ENCODE measurements at places on chromosomes 11 and 22.

DNA sequence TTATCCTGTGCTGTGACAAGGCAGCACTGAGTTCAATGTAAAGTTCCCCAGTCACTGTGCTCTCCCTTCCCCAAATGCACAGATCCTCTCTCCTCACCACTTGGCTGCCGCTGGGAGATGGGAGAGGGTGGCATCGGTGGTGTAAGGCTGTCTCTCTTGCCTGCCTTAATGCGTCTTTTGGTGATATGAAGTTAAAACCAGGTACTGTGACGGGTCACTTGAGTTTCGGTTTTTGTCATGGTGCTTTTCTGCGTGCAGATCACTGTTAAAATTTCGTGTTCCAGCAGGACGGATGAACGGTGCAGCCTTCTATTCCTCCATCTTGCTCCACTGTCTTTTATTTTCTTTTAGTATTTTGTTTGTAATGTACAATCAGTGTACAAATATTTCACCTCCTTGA lies 18.6 kb downstream of the GLB1L2 start:
- DNase-seq: no peak

DNA sequence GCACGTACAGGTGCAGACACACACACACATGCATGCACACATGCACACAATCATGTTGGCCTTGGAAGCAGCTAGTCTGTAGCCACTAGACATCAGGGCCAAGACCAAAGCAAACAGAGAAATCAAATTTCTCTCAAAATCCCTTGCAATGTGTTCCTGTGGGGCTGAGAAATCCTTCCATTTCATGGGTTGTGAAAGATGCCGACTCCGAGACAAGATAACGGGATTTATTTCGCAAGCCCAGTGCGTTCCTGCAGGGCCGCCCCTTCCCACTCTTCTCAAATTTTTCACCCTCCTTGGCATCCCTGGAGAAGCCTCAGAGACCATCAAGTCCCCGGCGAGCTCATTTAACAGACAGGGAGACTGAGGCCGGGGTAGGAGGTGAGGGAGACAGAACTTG lies 366.7 kb downstream of the MN1 start:
- no peak for DNase-seq

DNA sequence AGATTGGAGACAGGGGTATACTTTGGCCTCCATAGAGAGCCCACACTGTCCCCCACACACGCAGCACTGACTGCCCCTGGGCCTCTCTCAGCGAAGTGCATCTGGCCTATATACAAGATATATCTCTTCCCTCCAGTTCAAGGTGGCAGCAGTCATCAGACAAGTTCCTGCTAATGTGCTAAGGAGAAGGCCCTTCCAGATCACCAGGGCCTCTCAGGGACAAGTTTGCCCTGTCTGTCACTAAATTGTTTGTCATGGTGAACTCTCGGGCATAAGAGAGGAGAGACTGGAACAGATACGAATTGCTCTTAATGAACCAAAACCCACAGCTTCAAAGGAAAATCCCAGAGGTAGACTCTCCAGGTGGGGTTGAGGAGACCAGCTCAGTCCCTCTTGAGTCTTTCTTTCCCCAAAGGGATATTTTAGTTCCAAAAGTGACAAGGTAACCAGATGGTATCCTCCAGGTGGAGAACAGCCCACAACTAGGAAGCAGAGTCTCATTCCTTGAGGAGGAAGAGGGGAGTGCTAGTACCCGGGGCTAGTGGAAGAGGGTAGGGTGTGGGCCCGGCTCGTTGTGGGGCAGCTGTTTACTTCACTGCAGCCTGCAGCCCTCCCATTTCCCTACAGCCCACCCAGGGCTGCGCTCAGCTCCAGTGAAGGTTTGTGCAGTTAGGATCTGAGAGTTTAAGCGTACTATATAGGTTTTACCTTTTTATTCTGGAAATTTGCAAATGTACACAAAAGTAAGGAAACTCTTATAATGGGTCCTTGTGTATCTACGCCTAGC lies 2.2 kb upstream of the SLC35C1 start:
- DNase-seq: no peak

GRCh38 chr11:112222303-112222702 lies 3.9 kb upstream of the PTS start:
- no peak for DNase-seq

DNA sequence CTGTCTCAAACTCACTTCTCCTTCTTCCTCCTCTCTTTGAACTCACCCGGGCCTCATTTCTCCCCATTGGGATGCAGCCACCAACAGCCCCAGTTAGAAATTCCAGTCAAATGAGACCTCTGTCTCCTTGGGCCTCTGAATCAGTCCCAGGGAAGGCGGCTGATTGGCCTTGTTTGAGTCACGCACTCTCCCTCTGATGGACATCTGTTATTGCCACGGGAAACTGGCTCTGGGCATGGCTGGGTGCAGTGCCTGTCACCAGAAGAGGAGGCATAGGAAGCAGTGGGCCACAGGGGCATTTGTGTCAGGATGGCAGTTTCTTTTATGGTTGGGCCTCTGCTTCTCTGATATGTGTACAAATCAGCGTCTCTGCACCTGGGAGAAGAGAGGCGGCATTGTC lies 9.6 kb upstream of the WNT11 start:
- DNase-seq: peak; percentile 84

DNA sequence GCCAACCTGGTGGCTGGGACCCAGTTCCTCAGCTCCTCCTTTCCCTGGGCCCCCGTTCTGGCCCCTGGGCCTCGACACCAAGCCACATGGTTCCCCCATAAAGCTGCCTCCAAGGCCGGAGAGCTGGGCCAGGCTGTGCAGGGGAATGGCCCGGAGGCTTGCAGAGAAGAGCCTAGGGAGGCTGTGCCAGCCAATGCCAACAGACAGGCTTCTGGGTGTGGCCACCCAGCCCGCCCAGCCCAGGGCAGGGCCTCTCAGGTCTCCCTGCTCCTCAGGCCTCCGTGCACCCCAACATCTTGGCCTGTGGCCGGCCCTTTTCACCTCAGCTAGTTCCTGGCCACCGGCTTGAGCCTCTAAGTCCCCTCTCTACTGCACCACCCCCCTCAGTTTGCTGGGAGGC lies 17.4 kb upstream of the FLRT1 start:
- no peak for DNase-seq

GRCh38 chr11:3840870-3841425 lies at the start of gene RHOG:
Gene RHOG, minus strand, starts transcription at chr11:3840959. Its CDS starts 12,821 bp downstream, at chr11:3828138.
- peak; percentile 89 for DNase-seq

DNA sequence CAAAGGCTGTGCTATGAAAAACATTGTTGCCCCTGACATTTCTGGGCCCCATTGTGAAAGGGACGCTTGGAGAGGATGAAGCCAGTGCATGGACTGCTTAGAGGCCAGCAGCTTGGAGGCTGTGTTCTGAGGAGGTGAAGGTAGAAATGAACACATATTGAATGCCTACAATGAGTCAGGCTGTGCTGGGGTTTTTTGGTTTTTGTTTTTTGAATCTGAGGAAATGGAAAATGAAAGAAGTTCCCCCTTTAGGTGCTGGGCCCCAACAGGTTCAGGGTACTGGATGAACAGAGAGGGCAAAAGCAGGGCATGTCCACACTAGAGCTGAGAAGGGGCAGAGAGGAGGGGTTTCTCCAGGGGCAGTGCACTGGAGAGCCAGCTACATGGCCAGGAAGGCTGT lies 166.1 kb upstream of the API5 start:
- no peak for DNase-seq

DNA sequence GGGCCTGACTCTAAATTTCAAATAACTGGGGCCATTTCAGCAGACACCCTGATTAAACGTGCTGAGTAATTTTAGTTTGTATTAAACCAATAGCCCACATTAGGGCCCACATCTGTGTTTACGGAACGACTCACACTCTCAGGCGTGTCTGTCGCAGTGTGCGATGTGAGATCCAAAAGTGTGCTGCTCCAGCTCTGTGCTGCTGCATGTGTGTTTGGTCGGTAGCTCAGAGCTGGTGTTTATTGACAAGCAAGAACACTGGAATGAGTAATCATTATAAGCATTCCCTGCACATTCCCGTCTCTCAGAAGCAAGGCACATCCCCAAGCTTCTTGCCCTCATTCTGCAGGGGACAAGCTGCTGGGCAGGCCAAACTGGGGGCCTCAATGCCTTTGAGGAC lies 7.8 kb downstream of the OPCML start:
- no peak for DNase-seq

DNA sequence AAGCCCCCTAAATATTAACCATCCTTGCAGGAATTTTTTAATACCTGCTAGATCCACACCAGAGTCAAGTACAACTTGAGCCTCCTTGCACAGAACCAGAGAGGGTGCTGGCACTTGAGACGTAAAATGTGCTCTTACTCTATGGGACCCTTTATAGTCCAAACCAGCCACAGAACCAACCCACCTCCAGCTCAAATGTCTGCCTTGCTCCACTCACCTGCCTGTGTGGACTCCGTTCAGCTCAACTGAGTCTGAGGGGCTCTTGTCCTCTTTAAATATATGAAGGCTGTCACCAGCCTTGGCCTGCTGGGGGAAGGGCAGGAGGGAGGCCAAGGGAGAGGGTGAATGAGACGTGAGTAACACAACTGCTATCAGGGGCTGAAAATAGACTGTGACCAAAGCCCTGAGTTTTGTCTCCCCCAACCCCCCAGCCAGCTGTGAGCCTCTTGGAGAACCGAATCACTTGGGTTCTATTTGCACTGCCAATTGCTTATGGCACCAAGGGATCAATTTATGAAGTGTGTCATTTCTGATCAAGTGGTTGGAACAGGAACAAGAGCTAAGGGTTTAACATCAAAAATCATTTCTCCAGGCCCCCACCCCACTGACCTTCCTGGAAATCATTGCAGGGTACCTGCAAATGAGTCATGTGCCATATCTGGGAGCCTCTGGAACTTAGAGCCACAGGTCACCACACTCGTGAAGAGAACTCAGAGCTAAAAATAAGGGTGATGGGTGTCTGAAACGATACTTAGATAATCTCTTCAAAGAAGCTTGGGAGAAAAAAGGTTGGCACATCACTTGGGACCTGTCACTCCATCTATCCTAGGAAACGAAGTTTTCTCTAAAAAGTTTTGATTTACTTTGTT lies at the start of gene CSRP3:
CSRP3 (minus strand) TSS at position 247 of the 869 bp plus-strand sequence. CDS start 9,535 bp downstream, outside the sequence.
- no peak for DNase-seq

- DNase-seq: peak; percentile 91
These were observed 1.9 kb downstream of the TIRAP start for GRCh38 chr11:126284829-126285228.

- no peak for DNase-seq
These were observed 306.6 kb downstream of the BUD13 start for GRCh38 chr11:116466191-116466590.

DNA sequence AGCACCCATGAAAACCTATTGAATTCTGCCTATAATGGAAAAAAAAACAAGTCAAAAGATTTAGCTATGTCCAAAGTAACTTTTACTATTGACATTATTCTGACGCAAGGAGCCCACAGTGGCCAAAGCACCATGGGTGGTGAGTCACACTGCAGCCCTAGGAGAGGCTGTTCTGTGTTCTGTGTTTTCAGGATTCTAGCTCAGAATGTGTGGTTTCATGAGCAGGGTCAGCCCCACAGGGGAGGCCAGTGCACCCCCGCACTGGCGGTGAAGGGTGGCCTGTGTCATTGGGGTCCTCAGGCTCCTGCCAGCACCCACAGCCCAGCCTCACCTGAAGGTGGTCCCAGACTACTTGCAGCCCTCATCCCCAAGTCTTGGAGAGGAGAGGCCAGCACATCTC lies 112.2 kb downstream of the BRD1 start:
- DNase-seq: no peak

DNA sequence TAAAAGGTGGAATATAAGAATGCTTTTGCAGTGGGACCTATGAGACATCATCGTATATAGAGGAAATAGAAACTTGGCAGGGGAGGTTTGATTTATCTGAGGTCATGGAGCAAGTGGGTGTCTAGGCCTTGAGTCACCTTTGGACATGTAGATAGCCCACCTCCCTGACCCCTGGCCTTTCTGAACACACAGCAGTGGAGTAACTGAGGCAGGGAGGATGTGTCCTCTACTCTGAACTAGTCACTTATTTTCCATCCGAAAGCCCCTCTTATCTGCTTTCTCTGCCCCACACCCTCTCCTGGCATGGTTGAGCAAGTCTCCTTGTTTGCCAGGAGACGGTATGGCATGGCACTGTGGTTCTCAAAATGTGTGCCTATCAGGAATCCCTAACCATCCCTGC lies 7.9 kb downstream of the CD82 start:
- DNase-seq: peak; percentile 40

DNA sequence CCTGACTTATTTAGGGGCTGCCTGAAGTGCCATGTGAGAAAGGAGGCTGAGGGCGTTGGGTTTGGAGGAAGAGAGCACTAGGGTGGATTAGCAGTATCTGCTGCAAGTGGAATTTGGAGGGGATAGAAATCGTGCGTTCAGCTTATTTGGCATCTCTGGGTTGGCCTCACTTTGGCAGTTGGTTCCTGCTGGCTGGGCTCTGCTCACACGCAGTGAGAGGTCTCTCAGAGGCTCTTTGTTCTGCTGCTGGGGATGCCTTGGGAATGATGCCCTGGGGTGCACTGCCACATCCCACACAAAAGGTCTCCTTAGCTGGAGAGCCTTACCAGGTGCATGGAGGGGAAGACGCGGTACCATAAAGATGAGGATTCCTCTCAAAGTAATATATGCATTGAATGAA lies 17.7 kb upstream of the MICAL2 start:
- DNase-seq: no peak

DNA sequence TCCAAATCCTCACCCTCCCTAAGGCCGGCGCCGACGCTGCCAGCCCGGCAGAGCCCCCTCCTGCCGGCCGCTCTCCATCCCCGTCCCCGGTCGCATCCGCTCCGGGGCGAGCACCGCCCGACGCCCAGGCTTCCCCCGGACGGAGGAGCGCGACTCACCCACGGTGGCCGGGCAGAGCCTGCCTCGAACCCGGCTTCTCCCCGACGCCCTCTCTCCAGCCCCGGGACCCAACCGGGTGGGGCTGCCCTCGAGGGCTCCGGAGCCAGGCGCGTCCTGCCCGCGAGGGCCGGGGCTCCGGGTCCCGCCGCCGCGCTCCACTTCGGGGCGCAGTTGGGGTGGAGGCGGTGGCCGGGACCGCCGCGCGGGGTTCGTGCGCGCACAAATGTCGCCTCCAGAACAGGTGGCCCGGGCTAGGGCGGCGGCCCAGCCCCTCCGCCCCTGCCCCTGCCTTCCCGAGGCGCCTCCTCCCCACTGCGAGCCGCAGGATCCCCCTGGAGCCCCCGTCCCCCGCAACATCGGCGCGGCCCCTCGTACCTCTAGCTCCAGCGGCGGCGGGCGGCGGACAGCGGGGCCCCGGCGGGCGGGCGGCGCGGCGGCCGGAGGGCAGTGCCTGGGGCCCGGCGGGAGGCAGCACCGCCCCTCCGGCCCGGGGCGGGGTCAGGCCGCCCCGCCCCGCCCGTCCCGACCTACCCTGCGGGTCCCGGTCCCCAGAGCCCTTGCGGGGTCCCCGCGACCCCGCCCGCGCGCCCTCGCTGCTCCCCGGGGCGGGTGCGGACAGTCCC lies at the start of gene A4GALT:
A4GALT (minus strand) TSS at position 608 of the 782 bp plus-strand sequence. CDS start 26,919 bp downstream, outside the sequence.
- DNase-seq: peak; percentile 25

GRCh38 chr11:87307101-87307500 lies 269.4 kb downstream of the TMEM135 start:
- no peak for DNase-seq

- no peak for DNase-seq
These were observed 116.8 kb upstream of the BMAL1 start for GRCh38 chr11:13160806-13161205.

All from kidney tubule cell (primary cell).